Activated CD8-positive, alpha-beta memory T cell treated with anti-CD3 and anti-CD28 coated beads for 48 hours (primary cell): ENCODE measurements at places on chromosomes 4 and X.

DNA sequence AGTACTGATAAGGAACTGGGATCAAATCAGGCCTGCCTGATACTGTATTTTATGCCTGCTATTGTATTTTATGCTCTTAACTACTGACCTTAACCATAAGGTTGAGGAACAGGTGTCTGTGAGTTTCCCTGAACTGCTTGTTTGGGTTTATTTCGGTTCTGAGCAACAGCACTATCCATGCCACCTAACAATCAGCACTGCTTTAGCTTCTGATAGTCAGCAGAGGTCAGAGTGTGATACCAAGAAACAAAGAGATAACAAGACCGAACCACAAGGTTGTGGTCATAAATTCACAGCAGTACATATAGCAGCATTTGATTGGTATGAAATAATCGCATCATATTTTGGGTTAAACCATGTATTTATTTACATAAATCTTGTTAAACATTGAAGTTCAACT lies 362.2 kb downstream of the FGF13 start:
- no peak for DNase-seq

DNA sequence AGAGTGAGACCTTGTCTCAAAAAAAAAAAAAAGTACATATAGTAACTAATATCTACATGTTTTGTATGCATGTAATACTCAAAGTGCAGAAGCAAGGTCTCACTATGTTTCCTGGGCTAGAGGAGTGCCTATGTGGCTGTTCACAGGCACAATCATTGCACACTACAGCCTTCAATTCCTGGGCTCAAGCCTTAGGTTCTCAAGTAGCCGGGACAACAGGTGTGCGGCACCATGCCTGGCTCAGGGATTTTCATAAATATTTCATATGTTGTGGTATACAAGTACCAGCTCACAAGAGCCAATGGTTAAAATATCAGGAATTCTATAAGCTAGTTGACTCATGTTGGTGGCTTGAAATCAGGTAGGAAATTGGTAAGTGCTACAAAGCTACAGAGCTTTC lies 94.8 kb downstream of the LARP7 start:
- DNase-seq = no peak

DNA sequence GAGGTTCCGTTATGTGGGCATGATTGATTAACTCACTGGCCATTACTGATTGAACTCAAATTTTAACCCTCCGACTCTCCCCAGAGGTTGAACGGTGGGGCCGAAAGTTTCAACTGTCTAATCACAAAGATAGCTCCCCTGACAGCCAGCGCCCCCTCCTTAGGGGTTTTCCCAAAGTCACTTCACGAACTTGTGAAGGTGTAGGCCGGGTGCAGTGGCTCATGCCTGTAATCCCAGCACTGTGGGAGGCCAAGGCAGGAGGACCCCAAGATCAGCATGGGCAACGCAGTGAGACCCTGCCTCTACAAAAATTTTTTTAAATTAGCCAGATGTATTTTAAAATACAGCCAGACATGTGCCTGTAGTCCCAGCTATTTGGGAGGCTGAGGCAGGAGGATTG lies 39.8 kb upstream of the RBM47 start:
- DNase-seq = peak; percentile 11

GRCh38 chr4:149293046-149293649 lies 522.5 kb downstream of the IQCM start:
- no peak for DNase-seq

DNA sequence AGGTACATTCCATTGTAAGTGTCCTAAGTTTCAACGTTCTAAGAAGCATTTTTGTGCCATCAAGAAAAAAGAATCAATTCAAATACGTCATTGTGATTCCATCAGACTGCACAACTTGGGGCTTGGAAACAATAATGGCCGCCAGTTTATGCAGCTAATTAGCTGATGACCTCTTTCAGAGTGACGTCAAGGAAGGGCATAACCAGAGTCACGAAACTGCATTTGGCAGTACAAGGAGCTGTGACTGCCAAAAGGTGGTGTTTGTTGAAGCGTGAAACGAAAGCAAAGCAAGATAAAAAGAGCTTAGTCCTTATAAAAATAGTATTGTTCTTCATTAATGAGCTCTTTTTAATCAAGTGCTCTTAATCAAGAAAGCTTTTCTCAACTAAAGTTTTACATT lies 81.1 kb upstream of the SH3RF1 start:
- no peak for DNase-seq

DNA sequence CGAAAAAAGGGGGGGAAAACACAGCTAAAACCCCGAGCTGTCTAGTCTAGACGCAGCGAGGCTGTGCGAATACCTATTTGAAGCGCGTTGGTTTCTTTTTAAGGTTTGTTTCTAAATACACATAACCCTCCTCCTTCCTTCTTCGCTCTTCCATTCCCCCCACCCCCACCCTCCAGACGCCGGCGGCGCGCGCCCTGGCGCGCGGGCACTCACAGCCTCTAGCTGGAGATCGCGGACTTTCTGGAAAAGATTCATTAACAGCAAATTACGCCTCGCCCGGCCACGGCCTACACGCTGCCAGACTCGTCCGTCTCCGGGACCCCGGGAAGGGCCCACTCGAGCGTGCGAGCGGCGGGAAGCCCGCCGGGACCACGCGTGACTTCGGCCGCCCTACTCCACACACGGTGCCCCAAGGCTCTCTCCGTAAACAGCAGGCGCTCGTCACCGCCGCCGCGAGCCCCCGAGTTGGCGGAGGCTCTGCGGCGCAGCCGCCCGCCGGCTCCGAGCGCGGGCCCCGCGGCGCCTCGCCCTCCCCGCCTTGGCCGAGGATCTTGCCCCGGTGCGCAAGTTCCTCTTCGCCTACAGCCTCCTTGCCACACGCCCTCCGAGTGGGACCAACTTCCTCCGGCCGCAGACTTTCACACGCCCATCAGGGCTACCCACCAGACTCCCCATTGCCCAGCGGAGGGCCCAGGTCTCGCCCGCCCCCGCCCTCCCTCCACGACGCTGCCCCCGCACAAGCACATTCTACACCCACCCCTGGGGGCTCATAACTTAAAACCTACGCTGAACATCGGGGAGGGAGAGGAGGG lies 2.0 kb downstream of the BCOR start:
- DNase-seq = no peak

DNA sequence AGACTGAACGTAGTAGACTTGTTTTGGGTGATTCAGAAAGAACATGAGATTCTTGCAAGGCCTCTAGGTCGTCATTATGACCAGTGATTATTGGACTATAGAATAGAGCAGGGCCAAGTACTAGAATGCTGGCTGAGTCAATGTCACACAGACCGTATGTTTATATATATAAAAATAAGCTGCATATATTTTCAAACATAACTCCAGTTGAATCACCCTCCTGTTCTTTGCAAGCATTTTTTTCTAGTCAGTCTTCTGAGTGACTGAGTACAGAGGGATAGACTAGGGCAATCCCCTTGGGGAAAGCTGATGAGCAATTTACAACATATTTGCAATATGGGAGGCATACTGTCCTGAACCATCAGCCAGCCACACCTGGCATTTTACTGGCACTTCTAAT lies 48.4 kb upstream of the PRPS1 start:
- DNase-seq = no peak

- DNase-seq = no peak
These were observed 327.3 kb upstream of the ATOH1 start for GRCh38 chr4:93501244-93501643.

- no peak for DNase-seq
These were observed 42.0 kb downstream of the AREG start for GRCh38 chr4:74486905-74487304.
